NCI-H774 (cell line): ENCODE measurements at places on chromosomes 16 and 17.
A peak's percentile ranks its signal among the peaks of the same experiment; 100 is the strongest.

DNA sequence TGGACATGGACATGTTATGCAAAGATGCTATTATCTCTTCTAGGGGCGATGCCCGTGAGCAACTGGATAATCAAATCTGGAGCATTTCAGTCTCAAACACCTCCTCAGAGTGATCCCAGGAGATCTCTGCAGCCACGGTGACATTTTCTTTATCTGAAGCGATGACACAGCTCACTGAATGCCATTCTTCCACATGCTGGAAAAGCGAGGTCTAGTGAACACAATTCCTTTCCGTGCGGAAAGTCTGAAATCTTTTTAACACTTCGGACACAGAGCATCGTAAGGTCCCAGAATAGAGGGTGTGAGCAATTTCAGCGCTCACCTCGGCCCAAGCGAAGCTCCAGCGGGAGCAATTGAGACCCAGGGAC is 531 bp upstream of the HASPIN start:
- no peak for DNase-seq

DNA sequence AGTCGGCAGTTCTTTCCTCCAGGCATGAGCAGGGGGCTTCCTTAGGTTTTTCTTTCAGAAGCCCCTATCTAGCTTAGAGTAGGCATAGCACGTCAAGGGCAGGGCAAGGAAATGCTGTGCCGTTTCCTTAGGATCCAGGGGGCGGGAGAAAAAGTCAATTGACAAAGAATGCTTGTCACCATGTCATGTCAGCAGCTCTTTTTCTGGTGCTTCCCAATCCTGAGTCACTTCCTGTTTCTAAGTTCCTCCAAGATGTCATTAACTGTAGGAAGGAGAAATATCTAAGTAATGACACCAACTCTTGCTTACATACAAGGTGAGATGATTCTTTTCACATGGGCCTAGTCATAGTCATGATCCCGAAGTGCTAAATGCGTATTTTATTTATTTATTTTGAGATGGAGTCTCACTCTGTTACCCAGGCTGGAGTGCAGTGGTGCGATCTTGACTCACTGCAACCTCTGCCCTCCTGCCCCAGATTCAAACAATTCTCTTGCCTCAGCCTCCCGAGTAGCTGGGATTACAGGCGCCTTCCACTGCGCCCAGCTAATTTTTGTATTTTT is 35.2 kb downstream of the GJC1 start:
- DNase-seq, result no peak

DNA sequence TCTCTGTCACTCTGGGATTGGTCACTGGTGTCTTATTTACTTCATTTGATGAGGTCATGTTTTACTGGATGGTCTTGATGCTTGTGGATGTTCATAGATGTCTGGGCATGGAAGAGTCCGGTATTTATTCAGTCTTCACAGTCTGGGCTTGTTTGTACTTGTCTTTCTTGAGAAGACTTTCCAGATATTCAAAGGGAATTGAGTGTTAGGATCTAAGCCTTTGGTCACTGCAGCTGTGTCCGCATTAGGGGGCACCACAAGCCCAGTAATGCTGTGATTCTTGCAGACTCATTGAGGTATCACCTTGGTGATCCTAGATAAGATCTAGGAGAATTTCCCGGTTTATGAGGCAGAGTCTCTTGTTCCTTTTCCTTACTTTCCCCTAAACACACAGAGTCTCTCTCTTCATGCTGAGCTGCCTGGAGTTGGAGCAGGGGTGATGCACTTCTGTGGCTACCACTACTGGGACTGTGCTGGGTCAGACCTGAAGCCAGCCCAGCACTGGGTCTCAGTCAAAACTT is 214.7 kb downstream of the SPECC1 start:
- DNase-seq, result no peak

- no peak for DNase-seq
Observed at GRCh38 chr17:47201166-47201565, 8.0 kb upstream of the MYL4 start.

DNA sequence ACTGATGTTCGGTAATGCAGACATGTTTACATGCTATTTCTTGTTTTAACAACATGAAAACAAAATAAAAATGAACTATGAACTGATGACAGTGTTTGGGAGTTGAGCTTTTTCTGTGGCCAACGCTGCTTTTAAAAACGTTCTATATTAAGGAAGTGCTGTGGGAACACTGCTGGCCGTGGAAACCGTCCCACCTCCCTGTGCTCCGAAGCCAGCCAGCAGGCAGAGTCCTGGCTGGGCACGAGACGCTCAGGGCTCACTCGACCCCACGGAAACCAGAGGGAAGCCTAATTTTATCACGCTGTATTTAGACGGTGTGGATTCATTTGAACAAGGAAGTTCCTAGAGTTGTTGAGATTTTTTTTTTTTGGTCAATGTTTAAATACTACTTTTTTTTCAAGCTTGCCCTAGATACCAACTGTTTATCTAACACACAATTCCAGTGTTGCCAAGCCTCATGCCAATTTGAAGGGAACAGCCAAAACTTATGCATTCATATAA is 25.8 kb downstream of the ADCY9 start:
- no peak for DNase-seq

- peak; percentile 61 for DNase-seq
Observed at GRCh38 chr17:49557312-49558024, 18.2 kb upstream of the NXPH3 start.

DNA sequence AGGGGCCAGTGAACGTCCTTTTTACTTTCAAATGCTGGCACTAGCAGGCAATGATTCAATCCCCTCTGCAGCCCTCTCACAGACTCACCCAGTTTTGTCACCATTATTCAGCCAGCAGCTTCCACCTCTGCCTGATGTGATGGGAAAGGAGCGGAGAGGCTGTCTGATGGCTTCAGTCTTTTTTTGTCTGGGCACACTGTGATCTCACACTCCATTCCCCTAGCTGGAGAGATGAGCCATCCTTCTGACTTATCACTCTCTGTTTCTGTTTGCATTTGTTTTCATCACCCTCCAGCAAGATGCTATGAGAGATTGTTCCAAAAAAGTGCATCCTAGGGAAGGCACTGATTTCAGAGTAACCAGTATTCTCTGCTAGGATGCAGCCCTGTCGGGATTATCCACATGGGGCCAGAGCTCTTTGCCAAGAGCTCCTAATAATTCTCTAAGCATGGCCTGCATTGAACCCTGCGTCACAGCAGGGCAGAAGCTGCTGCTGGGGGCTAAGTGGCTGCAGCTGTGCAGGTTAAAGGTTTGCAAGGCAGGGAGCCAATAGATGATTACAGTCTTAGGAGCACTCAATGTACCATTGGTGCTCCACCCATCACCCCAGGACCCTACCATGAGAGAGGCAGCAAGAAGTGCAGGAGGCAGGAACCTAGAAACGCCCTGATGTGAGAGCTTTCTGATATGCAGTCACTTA is 236.1 kb upstream of the C16orf82 start:
- no peak for DNase-seq

DNA sequence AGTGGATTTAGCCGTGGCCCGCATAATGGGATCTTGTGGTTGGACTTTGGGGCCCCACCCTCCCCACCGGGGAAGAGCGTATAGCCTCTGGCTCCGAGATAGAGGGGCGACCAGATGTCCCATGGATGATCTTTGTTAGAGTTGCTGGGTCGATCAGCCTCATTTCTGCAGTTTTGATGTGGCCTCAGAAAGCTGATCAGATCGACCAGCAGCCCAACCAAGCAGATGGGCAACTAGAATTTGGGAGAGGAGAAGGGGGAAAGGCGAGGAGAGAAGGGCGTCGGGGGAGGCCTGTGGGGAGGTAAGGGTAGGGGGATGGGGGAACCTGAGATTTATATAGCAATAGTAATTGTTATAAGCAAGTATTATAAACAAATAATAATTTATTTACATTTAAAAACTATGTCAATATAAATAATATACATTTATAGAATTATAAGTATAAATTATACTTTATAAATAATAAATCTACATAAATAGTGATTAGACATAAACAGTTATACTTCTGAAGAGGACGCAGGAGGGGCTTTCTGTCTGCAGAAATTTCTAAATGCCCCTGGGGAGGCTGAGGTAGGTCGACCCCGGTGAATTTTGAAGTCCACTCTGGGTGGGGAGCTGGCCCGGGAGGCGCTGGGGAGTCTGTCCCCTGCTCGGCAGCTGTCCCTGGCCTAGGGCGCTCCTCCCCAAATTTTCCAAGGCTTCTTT is 136.3 kb downstream of the KCNJ12 start:
- no peak for DNase-seq
